ENCODE measurements at places on chromosomes 11 and 22.

- peak; percentile 71 for DNase-seq
These were observed 49.0 kb upstream of the FGF3 start for GRCh38 chr11:69868006-69868810.

GRCh38 chr11:62708392-62708791 is 916 bp downstream of the GNG3 start:
- no peak for DNase-seq

DNA sequence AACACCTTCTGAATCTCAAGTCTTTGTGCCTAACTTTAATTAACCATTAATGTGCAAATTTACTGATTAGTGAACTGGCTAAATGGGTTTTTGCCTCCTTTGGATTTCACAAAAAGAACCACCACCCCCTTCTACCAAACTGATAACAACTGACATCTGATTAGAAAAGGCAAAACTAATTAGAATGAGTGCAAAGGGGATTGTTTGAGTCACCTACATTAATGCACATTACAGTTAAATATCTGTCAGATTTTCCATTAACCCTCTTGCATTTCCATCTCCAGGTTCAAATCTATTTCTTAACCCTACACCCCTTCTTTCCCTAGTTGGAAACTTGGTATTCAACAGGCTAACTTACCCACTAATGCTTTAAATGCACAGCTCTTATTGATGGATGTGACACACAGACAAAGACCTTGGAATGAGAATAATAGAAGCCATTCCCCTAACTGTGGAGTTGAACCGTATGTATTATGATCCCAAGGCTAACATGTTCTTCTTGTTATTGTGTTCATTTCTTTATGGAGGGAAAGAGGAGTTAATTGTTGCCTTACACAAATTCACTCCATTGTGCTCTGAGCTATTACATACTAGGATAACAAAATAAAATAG is 161.5 kb upstream of the MTMR2 start:
- no peak for DNase-seq

DNA sequence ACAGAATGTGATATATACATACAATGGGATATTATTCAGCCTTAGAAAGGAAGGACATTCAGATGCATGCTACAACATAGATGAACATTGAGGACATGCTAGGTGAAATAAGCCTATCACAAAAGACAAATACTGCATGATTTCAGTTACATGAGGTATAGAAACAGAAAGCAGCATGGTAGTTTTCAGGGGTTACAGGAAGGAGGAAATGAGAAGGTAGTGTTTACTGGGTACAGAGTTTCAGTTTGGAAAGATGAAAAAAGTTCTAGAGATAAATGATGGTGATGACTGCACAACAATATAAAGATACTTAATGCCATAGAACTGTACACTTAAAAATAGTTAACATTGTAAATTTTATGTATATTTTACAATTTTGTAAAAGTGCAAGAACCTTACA is 266.7 kb upstream of the C11orf87 start:
- no peak for DNase-seq

DNA sequence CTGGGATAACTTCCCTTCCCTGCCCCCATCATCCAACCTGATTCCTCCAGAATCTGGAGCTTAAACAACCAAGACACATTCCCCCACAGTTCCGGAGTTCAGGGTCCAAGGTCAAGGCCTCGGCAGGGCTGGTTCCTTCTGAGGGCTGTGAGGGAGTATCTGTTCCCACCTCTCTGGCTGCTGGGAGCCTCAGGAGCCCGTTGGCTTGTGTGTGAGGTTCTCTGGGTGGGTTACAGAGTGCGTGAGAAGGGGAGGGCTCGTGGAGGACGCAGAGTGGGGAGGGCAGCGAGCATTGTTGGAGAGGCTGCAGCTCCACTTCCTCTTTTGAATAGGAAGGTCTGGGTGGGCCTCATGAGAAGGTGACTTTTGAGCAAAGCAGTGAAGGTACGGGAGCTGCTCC is 8.5 kb downstream of the SERHL2 start:
- DNase-seq: no peak

DNA sequence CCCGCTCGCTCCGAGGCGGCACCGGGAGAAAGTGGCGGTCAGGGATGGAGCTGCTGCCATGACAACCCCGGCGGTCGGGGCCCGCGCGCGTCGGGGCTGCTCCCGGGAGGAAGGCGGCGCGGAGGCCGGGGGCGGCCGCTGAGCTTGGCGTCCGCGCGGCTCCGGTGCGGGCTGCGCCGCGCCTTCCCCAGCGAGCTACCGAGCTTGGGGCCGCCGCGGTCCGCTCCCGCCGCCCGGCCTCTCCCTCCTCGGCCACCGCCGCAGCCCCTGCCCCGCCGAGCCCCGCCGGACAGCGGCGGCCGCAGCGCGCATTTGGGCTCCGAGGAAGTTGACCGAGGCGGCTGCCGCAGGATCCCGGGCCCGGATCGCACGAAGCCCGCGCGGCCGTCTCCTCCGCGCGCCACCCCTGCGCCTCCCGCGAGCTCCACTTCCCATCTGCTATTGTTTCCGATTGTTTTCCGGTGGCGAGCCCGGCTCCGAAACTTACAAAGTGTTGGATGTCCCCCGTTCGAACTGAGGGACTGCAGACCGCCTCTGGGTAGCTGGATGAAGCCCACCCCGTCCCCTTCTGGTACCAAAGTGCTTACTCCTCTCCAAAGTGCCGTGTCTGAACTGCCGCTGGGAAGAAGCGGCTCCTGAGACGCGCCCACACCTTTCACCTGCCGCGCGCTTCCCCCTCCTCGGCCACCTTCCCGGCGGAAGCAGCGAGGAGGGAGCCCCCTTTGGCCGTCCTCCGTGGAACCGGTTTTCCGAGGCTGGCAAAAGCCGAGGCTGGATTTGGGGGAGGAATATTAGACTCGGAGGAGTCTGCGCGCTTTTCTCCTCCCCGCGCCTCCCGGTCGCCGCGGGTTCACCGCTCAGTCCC is 540.3 kb downstream of the NTM start:
- peak; percentile 35 for DNase-seq

DNA sequence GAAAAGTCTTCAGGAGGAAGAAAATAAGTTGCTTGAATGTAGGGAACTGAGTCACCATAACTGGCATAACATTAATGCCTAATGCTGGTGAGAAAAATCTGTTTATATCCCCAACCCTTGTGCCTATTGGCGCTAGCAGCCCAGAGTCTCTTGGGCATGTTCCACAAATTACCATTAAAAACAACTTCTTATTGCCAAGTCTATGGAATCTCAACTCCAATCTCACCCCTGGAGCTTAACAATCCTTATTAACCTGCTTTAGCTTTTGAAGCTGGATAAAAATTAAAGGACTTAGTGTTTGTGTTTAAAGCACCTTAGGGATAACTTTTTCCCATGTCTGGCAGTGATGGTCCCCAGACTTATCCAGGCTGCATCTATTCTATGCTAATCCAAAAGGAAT is 143.0 kb downstream of the APIP start:
- no peak for DNase-seq

- DNase-seq: no peak
These were observed 410.9 kb upstream of the B3GAT1 start for GRCh38 chr11:134822897-134823296.

- no peak for DNase-seq
These were observed 21.3 kb downstream of the STX3 start for GRCh38 chr11:59776210-59777066.

GRCh38 chr22:30905696-30906341 is 62.8 kb downstream of the MORC2 start:
- DNase-seq: no peak

Data from iPS-NIHi11 (cell line).